ENCODE measurements at places on chromosomes 1 and 21. TPM values are rescaled to one million over a fixed set of nuclear protein-coding genes. Genes with fewer than 3 reads are reported as not detected.

Gene SLC2A5
- total RNA-seq = 29.5 TPM

DNA sequence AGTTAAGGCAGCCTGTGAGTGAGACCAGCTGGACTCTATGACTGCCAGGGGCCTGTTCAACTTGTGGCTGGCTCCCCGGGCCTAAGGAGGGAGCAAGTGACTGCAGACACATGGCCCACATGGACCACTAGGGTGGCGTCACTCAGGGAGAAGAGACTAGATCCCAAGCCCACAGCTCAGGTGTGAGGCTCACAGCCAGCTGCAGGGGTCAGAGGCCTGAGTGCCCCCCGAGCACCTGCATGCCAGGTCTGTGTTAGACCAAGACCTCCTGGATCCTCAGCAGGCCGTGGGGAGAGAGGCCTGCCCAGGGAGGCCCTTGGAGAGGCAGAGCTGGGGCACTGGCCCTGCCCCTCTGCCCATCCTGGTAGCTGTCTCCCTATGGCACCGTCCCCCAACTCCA lies 142.4 kb upstream of the RUNX3 start:
- no peak for DNase-seq

GRCh38 chr1:172359491-172359999 lies 60.9 kb upstream of the C1orf105 start:
- no peak for DNase-seq

DNA sequence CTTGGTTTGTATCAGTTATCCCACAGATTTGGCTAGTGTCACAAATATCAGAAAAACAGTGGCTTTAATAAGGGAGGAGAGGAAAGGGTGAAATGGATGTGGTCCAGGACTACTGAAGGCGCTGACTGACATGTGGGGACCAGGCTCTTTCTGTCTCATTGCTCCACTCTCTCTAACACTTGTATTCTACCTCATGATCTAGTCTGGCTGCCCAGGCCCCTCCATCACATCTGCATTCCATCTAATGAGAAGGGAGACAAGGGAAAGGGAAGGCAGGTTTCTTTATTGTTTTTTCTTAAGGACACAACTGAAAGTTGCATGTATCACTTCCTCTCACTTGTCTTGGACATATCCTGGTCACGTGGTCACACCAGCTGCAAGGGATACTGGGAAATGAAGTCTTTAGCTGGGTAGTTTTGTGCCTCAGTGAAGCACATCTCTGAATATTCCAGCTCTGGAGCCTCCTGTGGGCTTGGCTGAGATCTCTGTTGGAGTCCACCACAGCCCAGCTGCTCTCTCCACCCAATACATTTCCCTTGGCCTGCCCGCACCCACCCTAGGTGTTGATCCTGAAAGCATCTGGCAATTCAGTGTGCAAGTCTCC lies 42.0 kb upstream of the PADI2 start:
- DNase-seq = no peak

DNA sequence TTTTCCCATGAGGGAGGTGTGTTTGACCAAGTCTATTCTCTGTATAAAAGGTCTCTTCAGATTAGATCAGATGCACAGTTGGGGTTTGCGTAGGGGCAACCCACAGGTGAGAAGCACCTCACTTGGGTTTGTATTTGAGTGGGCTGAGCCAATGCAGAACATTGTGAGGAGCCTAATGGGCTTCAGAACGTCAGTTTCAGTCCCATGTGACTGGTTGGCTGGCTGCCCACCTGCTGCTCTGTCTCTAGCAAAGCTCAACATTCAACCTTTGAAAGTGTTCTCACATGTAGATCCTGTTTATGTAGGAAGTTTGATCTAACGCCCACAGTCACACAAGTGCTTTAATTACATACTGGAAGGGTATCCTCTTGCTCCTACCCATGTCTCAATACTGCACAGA lies 105.5 kb downstream of the FASLG start:
- peak; percentile 62 for DNase-seq

GRCh38 chr1:226656201-226656600 lies 82.9 kb downstream of the ITPKB start:
- no peak for DNase-seq

DNA sequence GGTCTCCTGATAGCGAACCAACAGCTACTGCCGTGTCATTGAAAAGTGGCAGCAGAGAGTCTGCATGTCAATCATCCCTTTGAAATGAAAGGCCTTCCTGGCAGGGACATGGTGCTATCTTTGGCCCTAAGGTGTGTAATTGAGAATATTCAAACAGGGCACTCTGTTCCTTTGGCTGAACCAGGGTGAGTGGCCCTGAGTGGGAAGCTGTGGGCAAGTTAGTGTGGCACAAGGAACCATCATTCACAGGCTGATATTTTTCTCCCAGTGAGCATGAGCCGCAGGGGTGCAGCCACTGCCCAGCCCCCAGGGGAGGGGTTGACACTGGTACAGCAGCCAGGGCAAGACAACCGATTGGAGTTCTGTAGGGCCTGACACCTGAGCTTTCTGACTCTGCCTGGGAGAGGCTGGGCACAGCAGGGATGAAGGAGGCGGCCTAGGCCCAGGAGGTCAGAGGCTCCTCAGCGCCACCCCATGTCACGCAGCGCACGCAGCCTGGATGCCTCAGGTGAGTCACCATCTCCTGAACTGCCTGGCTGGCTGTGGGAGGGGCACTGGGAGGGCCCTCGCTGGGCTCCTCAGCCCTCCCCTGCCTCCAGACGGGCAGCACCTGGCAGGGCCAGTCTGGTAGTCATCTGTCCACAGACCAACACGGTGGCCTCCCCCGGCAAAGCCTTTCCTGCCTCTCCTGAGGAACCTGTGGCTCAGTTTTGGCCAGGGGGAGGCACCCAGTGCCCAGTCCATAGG lies 13.2 kb downstream of the QSOX1 start:
- no peak for DNase-seq

Gene FCMR
- total RNA-seq = 753 TPM

Gene FOXD3
- total RNA-seq = not detected

DNA sequence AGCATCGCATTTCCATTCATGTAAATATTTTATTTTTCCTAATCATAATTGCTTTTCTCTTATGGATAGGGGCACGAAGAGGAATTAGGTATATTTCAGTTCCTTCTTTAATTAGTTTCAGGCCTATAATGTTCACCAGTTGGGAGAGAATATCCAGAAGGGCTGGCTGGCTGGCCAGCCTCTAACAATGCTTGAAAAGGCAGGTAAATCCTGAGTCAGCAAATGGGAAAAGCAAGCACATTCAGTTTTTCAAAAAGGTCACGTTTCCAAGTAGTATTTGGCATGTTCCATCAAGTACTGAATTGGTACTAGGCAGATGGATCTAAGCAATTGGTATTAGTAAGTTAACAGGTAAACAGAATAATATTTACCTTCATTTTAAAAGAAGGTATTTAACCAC lies 8.0 kb downstream of the RAB29 start:
- no peak for DNase-seq

DNA sequence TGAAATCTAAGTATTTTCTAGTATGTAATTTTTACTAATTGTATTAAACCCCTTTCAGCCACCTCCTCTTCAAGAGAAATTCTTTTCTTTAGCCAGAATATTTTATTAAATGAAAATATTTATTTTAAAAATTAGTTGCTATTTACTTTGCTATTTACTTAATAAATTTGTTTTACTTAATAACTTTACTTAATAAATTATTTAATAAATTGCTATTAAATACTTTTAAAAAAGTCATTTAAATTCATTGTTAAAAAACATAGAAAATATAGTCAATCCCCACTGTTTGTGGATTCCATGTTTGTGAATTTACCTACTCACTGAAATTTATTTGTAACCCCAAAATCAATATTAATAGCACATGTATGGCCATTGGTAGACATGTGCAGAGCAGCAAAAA lies 105.6 kb downstream of the ATP1B1 start:
- DNase-seq = no peak

DNA sequence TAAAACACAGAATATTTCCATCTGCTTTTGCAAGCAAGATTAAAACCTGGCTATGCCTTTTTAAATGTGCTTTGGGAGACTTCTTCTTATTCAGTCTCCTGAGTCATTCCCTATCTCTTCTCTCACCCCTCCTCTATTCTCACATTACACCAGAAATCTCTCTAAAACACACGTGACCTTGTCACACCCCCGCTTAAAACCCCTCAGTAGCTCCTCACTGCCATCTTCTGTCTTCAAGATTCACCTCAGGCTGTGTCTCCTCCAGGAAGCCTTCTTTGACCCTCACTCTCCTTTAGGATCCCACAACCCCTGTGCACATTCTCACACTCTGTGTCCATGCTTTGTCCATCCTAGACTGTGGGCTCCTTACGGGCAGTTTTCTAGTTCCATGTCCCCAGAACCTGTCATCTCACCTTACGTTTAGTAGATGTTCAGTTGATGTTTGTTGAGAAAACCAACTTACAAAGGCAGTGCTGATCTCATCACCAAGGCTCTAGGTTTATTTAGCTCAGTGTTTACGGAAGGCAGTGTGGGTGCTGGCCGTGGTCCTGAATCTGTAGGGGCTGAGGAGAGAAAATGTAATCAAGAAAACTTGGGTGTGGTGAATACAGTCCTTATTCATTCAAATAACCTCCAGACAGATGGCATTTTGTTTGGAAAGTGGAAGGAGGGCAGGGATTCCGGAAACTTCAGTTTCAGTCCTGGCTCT lies 143.5 kb downstream of the DMRTA2 start:
- no peak for DNase-seq

GRCh38 chr1:110529011-110529410 lies 10.0 kb upstream of the KCNA10 start:
- DNase-seq = no peak

- DNase-seq = no peak
Observed at GRCh38 chr1:74773582-74773981, 40.6 kb downstream of the TYW3 start.

Gene ATAD3C
- 0.56 TPM for total RNA-seq

DNA sequence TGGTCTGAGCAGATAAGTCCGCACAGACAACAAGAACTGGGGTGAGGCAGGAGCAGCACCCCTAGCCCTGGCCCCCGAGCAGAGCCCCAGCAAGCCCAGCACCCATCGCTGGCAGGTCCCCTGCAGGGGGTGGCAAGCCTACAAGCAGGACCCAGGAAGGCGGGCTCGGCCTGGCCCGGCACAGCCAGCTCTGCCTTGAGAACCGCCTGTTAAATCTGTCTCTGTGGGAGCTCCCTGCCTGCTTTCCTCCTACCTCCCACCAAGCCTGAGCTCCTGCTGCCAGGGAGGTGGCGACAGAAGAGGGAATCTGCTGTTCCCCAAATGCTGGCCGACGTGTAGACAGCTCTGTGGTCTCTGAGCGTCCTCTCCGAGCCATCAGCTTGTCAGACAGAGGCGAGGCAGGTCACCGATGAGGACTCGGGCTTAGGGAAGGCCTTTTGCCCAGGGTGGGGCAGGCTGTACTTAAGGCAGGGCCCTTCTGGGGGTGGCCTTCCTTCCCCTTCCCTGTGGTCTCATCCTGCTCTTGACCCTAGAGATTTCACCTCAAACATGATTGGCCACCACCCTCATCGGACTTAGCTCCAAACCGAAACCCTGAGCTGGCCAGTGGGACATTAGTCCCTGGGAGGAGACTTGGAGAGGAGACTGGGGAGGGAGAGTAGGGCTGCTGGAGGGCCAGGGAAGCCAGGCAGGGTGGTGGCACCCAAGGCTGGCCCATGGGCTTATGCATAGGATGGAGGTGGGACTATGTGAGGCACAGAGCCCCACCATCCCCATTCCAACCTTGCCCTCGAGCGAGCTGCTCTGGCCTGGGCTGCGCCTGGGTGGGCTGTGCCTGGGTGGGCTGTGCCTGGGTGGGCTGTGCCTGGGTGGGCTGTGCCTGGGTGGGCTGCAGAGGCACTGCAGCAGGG lies 7.7 kb downstream of the SELENON start:
- DNase-seq = no peak

DNA sequence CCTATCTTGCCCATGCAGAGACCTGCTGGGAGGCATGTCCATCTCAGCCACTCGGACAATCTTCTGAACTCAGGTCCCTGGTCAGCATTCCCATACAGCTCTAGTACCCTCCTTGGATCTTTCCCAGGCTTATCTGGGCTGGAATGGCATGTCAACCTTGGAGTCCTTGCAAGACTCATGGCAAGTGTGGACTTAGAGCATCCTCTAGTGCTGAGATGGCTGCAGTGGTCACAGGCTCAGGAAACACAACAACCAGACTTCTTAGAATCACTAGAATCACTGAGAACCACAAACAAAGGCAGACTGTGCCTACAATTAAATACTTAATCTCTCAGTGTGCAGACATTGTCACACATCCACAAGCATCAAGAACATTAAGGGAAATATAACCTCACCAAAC lies 73.1 kb upstream of the TSHB start:
- no peak for DNase-seq

Gene OR2L3
- total RNA-seq = 0.10 TPM

DNA sequence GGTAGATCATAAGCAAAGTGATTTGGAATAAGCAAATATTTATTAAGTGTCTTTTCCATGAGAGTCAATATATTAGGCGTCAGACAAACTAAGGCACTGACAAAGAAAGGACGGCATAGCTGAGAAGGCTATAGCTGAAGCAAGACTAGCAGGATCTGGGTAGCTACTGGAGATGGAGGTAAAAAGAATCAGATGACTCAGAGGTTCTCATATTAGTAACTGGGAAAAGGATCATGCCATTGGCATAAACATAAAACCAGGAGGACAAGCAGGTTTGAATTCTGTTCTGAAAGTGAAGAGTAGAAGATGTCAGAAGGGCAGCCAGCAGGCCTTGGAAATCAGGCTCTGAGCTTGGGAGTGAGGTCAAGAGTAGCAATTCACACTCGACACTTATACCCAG lies 531.9 kb downstream of the PTPRC start:
- no peak for DNase-seq

- DNase-seq = no peak
Observed at GRCh38 chr1:228397966-228398365, 8.7 kb downstream of the TRIM11 start.

DNA sequence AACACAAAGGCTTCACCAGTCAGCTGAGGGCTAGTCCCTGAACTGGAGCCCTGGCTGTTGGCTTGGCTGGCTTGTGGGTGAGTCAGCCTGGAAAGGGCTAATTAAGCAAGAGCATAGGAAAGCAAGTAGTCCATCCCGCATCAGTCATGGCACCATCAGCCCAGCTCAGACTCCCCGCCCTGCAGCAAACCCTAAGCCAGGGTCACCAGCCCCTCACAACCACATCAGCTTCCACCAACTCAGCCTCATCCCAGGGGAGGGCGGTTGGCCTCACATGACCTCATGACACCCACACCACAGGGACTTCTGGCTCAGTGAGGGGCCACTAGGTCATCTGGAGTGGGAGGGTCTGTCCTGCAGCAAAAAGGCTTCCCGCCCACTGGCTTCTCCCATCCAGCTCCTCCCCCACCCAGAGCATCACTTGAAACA lies 7.0 kb upstream of the SPATC1L start:
- DNase-seq = peak; percentile 2

- DNase-seq = peak; percentile 8
Observed at GRCh38 chr1:94542088-94542870, 720 bp upstream of the F3 start.

Gene PTPN22
- 34.4 TPM for total RNA-seq

DNA sequence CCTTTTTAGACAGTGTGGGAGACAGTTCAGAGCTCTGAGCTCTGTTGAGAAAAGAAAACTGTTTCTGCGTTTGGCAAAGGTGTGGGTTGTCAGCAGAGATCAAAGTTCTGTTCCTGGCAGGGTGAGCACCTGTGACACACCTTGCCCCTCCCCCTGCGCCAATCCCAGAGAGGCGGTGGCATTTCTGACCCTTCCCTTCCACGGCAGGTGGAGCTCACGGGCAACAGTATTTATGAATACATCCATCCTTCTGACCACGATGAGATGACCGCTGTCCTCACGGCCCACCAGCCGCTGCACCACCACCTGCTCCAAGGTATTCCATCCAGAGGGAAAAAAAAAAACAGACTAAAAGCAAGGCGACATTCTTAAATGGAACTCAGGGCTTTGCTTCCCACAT lies 20.7 kb downstream of the SIM2 start:
- no peak for DNase-seq

Gene S1PR1
- 219 TPM for total RNA-seq

Gene CTH
- 3.9 TPM for total RNA-seq

- DNase-seq = no peak
Observed at GRCh38 chr1:67713057-67713846, 28.3 kb downstream of the GADD45A start.

Gene LPAR3
- 0.36 TPM for total RNA-seq
